ENCODE measurements at places on chromosomes 12 and 14.

GRCh38 chr12:93134175-93134890 is 205.2 kb upstream of the EEA1 start:
- no peak for DNase-seq

DNA sequence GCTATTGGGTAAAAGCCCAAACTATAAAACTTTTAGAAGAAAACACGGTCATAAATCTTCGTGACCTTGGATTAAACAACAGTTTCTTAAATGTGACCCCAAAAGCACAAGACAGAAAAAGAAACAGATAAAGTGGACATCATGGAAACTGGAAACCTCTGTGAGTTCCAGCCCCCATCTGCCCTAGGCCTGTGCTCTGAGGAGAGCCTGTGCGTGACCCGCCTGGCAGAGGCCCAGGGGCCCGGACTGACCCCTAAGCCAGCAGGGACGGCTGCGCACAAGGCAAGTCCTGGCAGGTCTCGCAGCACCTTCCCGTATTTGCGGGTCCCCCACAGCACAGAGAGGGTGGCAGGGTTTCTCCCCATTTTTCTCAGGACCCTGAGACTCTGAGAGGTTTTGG is 76.0 kb downstream of the CHGA start:
- DNase-seq: no peak

- DNase-seq: peak; percentile 47
These were observed 122.1 kb downstream of the CALM1 start for GRCh38 chr14:90518941-90519256.

DNA sequence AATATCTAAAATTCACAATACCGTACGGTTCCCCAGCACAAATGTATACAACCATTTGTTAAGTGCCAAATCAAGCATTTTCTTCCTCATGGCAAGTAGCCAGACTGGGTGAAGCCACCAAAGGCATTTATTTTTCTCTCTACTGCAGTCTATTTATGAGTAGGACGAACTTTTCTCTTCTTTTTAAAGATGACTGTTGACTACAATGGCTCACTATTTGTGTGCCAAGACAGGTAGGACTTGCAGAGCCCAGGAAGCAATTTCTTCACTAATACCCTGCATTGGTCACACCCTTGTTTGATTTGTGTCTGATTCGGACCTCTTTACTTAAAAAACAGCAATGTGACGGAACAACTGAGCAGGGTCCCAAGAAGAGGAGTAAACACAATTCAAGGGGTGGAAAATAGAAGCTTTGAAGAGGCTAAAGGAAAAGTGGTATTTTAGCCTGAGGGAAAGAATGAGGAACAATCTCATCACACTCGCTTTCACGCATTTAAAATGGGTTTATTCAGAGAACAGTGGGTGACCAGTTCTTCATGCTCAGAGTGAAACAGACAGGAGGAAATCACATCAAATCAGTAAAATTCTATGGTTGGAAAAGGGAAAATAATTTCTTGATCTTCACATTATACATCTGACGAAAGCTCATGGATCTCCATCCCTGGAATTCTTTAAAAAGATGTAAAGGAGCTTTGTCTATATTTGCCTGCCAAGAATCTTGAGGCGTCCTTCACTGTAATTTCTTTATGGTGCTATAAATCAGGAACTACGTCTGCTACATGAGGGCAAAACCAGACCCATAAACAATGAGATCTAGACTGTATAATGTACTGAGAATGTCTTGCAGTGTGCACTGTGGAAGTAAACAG is 183.8 kb downstream of the PPM1H start:
- no peak for DNase-seq

DNA sequence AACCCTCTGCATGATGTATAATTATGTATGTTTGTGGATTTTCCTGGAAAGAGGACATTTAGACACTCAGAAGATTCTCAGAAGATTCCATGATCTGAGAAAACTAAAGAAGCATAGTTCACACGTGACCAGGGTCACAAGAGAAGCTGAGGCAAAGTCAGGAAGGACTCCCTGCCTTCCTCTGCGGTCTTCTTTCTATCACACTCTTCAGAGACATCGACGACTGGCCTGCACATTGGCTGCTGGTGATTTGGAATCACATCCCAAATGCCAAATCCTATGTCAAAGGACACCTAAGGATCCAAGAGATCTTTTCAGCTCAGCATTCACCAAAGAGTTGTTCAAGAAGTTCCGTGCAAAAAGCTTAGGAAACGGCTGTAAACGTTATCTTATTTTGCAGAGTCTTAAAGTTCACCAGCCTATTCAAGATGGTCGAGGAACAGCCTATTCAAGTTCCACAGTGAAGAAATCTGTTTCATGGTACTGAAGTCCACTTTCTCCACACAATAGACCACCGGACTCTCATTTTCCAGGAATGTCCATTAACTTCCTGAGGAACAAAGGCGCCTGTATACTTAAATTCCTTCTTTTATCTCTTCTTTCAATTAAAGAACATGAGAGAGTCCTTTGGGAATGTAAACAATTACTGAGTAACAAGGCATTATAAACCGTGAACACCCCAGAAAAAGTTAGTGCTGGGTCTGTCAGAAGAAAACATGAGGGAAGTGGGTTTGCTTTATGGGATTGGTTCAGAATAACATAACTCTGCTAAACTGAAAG is 42.1 kb downstream of the IGF1 start:
- DNase-seq: no peak

GRCh38 chr12:1926251-1926657 is 7.8 kb upstream of the CACNA2D4 start:
- DNase-seq: no peak

DNA sequence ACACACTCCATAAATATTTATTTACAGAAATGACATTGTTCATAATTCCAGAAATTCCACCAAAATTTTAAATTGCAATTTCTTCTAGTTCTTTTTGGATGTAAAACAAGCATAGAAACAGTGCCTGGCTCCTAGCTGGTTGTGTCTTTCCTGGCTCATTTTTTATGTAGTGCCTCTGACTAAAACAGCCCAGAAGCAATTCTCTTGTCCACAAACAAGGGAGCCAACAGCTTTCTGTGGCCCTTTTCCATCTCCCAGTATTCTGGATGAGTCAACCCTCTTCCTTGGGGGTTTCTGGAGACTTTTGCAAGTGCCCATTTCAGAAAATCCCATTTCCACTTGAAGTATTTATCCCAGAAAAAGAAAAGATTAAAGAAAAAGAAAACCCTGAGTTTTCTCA is 141.4 kb downstream of the PHLDA1 start:
- DNase-seq: no peak

DNA sequence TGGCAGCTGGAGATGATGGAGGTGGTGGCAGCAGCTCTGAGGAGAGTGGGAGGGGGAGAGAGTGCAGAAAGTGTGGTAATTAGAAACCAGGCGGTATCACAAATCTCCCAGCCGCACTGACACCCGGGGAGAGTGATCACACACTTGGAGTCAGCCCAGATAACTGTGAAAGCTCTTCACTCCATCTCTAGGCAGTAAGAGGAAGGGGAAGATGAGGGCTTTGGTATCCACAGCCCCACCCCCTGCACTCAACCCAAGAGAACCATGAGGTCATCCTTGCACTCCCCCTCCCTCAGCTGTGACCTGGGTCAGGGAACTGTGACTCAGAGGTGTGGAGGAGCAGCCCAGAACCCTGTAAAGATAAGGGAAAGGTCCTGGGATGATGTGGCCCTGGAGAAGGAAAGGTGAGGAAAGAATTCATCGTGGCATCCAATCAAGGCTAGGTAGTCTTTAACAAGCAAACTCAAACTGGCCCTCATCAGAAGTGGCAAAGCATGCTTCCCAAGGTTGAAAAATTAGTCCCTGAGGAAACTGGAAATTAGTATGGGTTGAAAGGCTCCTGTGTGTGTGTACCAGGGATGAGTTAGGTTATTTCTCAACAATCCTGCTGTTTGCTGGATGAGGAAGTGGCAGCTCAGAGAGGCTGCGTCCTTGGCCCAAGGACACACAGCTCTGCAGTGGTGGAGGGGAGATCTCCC is 111.0 kb upstream of the LHX5 start:
- no peak for DNase-seq

- peak; percentile 67 for DNase-seq
These were observed 386 bp downstream of the HDAC7 start for GRCh38 chr12:47819138-47819895.

- DNase-seq: no peak
These were observed 17.1 kb downstream of the MRPL42 start for GRCh38 chr12:93484315-93484981.

GRCh38 chr12:57844709-57845477 is 1.6 kb downstream of the CTDSP2 start:
- peak; percentile 31 for DNase-seq

DNA sequence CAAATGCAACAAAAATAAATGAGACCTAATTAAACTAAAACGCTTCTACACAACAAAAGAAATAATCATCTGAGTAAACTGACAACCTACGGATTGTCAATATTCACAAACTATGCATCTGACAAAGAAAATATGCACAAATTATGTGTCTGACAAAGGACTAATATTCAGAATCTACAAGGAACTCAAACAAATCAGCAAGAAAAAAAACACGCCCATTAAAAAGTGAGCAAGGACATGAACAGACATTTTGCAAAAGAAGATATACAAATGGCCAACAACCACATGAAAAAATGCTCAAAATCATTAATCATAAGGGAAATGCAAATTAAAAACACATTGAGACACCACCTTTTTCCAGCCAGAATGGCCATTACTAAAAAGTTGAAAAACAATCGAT is 37.0 kb downstream of the BLTP3B start:
- DNase-seq: no peak

- DNase-seq: no peak
These were observed 894.9 kb downstream of the VRK1 start for GRCh38 chr14:97692084-97692483.

DNA sequence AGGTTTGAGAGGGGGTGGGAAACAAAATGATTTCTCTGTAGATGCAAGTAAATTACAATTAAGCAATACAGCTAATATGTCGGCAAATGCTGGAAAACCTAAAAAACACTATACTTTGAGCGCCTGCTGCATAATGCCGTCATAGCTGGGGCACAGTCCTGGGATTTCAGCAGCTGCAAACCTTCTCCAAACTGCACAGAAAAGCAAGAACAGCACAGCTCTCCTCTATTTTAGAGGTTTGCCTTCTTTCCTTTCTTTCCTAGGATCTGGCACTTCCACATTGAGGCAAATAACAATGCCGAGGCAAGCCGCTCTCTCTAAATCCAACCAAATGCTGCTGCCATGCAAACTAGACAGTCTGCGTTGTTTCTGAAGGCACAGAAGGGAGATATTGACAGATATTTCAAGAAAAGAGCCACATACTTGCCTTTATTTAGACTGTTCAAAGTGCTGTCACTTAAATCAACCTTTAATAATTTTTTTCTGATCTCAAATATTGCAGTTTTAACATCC is 287.1 kb upstream of the G2E3 start:
- no peak for DNase-seq

- peak; percentile 92 for DNase-seq
These were observed 6.0 kb downstream of the ZNF219 start for GRCh38 chr14:21092273-21093011.

DNA sequence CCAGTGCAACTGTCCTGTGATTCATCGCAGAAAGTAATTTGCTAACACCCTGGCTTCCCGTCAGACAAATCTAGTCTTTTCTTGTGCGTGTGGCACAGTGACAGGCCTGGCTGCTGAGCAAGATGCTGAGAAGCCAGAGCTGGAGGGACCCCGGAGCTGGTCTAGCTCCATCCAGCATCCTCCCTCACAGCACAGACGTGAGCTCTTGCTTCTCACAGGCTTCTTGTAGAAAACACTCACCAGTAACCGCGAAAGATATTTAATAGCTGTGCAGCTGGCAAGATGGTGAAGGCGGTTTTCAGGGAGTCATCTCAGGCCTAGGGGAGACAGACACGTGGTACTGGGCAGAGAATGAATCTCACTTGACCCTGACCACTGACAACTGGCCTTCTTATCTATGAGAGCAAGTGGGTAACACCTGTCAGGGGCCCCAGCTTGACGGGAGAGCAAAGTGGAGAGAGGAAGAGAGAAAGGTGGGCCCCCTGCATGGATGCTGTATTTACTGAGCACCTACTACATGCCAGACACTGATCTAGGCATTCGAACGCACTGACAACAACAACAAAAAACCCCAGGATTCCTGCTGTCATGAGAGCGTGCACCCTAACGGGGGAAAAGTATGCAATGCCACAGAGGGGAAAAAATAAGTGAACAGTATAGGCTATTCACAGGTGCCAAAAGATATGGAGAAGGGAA is 63.3 kb downstream of the CCDC88C start:
- DNase-seq: no peak

DNA sequence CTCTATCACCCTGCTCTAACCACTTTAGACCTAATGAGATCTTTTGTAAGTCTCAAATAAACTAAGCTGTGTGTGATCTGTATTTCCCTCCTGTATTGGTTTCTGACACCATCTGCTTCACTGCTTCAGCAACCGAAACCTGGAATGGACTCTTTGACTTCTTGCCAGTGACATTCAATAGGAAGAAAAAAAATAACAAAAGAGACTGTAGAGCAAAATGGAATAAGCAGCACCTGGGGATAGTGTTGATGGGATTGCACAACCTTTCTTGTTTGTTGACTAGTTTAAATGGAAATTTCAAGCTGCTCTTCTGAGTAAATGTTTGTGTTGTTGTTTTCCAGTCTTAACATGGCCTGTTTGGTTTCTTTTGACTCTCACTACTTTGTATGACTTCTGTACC is 888.6 kb upstream of the SEL1L start:
- no peak for DNase-seq

- DNase-seq: no peak
These were observed 30.9 kb downstream of the GRIN2B start for GRCh38 chr12:13950502-13950901.

DNA sequence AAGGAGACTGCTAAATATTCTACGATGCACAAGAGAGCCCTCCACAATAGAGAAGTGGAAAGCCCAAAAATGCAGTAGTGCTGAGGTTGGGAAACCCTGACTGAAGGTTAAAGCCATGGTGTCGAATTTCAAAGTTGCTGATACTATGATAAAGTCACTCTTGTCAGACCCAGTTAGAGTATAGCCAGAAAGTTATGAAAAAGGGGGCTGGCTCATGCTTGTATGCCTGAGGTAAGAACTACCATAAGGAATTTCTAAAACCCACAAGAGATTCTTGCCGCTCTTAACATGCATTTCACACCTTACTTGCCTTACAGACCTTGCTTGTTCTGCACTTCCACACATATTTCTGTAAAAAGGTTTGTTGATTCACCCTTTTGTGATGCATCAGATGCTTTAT is 184.6 kb downstream of the SLC6A15 start:
- DNase-seq: no peak

DNA sequence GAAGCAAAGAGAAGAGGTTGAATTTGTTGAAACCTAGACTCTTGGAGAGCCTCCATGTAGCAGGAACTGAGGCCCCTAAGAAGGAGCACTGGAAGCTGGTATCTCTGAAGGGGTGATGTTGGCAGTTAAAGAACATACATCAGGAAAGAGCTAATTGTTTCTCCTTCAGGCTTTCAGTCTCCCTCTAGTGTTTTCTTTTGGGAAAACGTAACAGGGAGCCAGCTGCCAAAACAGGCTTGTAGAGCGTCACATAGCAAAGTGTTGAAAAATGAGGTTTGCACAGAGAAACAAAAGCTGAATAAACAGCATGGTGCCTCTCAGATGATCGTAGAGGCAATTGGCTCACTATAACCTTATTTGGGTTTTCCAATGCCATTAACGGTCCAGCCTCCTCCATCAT is 46.9 kb upstream of the CAND1 start:
- DNase-seq: no peak
